ENCODE measurements at places on chromosomes 7 and 10.
A peak's percentile ranks its signal among the peaks of the same experiment; 100 is the strongest.

- DNase-seq, result no peak
Measured at GRCh38 chr10:59173414-59173813, 3.0 kb upstream of the PHYHIPL start.

DNA sequence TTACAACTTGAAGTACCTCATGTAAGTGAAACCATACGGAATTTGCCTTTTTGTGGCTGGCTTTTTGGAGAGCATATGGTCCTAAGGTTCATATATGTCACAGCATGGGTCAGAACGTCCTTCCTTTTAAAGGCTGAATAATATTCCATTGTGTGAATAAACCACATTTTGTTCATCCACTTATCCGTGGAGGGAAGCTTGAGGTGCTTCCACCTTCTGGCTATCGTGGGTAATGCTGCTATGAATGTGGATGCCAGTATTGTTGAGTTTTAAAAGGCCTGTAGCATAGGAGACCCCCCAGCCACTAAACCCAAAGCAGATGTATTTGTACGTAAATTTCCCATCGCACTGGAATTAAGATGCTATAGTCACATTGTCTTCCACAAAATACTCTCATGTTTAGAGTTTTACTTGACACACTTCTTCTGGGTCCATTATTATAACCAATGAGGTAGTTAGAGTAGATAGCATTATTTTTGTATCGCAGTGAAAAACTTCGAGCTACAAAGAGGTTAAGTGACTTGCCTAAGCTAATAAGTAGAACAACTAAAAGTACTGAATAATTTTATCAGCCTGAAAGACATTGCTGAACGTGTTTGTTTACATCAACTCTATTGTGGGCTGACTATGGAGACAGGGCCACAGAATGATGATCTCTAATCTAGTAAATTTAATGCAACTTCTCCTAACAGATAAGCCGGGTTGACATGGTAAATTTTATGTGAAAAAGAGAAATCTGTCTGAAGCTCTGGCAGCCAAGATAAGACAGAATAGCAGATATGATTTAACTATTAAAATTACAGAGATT is 183.0 kb upstream of the CTBP2 start:
- DNase-seq, result no peak

DNA sequence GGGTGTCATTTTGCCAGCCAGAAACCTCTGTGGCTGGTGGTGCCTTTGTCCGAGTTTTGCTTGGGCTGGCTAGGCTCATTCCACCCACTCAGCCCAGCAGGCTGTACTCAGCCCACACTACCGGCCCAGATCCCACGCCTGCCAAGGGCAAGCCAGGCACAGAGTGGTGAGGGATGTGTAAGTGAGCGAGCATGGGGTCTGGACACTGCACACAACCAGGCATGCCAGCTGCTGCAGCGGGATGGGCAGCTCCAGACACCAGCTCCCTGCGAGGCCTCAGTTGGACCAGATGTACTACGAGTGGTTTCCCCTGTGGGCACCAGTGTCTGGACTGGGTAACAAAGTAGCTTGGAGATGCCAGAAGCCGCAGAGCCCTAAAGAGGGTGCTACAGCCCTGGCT is 134.2 kb upstream of the C7orf33 start:
- DNase-seq, result no peak

- DNase-seq, result no peak
Measured at GRCh38 chr7:27693794-27694193, 31.1 kb upstream of the HIBADH start.

DNA sequence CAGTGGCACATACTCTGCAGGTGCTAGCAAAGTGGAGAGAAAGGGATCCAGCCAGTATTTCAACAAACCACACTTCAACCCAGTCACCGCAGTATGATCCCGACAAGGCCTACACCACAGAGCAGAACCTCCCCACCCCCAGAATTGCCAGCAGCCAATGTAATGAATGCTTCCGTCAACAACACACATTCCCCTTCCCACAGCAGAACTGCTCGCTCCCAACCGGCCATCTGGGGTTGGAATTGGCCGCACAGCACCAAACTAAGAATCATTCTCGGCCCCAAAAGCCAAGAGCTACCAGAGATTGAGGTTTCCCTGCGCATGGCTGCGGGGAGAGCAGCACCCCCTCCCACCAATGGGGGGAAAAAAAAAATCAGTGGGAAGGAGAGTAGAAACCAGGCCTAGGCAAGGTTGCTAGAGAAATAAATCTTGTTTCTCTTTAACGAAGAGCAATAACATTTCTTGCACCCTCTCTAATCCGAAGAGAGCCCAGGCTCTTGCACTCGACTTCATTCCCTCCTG is 1.1 kb downstream of the WASL start:
- DNase-seq, result no peak

- no peak for DNase-seq
Measured at GRCh38 chr10:100890673-100891317, 22.0 kb upstream of the SLF2 start.

DNA sequence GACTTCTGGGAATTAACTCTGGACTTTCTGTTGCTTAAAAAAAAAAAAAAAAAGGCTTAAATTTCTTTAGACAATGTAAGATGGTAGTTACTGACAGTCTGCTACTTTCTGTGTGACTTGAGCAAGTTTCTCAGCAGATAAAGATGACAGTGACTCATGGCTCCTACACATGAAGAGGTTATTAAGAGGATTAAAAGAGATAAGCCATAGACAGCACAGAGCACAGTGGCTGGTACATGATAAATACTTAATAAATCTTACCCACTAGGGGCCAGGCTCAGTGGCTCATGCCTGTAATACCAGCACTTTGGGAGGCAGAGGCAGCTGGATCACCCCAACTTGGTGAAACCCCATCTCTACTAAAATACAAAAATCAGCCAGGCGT is 174.8 kb downstream of the JAZF1 start:
- no peak for DNase-seq

- no peak for DNase-seq
Measured at GRCh38 chr7:140667476-140667875, 5.3 kb upstream of the ADCK2 start.

GRCh38 chr7:134105841-134106240 is 21.3 kb upstream of the LRGUK start:
- DNase-seq, result no peak

DNA sequence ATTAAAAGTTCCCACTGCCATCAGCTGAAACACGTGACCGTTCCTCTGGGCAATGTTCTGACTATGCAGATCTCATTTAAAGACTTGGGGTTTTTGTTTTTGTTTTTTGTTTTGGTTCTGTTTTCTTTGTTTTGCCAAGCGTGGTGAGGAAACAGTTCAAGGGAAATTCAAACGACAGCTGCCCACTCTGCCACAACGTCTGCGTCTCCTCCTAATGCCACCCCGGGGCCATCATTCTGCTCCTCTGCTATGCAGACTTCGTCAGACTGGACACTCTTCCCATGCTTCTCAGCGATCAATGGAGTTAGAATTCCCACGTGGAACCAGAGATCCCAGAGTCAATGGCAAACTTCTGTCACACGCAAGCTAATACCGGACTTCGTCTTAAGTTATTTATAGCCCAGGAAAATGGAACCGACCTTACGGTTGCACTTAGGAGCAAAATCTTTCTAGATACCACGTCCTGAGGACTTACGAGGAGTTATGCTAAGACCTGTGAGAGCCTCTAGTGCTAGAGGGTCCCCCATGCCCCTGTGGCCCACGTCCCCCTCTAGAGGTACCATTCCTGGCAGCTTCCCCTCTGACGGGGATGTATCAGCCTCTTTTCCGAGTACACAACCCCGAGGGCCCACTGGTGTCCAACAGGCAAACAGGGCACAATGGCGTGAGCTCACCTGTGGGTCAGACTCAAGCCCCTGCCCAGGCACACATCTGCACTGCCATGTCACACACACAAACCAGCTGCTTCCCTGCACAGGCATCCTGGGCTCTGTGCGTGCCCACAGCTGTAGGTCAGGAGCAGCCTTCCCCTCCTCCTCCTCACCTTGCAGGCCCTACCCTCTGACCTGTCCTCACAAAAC is 24.4 kb downstream of the EBF3 start:
- no peak for DNase-seq

DNA sequence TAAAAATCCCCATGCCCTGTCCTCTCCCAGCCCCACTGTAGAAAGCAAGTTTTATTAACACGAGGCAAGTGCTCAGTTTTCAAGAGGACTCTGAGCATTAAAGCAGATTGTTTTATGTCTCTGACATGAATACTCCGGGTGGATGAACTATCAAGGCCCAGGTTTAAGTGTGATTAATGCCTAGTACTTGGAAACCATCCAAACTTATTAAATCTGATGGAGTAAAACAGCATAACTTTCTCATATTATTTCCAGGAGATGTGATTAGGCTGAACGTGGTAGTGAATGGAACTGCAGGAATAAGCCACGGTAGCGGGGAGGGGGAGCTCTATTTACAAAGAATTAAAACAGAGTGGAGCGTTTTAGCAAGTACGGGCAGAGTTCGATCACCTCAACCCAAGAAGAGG is 144.2 kb upstream of the RNF32 start:
- no peak for DNase-seq

GRCh38 chr10:63365976-63366765 is 99.6 kb downstream of the JMJD1C start:
- DNase-seq, result no peak

GRCh38 chr10:80506189-80506575 is 31.5 kb upstream of the SH2D4B start:
- DNase-seq, result no peak

DNA sequence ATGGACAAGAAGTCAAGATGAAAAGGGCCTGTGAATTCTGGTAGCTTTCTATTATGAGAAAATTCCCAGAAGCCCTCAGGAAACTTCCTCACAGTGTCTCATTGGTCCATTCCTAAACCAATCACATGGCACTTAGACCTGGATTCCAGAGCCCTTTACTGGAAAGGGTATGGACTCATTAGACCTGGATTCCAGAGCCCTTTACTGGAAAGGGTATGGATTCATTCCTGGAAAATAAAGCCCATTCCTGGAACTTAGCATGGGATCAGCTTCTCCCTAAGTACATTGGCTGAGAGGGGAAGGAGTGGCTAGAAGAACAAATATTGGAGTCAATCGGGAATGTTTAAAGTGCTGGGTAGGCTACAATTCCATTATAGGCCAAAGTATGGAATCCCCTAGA is 3.7 kb upstream of the CACUL1 start:
- no peak for DNase-seq

- DNase-seq, result no peak
Measured at GRCh38 chr10:102113261-102113955, 6.8 kb downstream of the LDB1 start.

GRCh38 chr7:80833289-80834268 is 85.3 kb downstream of the SEMA3C start:
- peak; percentile 41 for DNase-seq

- DNase-seq, result no peak
Measured at GRCh38 chr7:37356911-37357636, 91.6 kb downstream of the ELMO1 start.

- DNase-seq, result no peak
Measured at GRCh38 chr7:70926666-70927065, 205.3 kb upstream of the GALNT17 start.

DNA sequence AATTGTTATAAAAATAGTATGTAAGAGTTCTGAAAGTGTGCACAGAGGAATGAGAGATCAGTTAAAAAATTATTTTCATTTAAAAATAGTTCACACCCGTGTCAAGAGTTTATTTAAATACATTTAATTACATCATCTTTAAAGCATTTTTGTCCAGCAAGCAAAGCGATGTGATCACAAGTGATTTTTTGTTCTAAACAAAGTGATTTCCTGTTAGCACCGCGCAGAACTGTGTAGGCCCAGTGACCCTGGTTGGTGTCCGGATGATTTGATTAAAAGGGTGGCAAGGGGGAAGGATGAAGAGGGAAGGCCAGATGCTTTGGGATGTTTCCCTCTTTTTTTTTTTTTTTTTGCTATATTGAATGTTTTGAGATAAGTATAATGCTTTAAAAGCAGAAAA is 227.8 kb upstream of the PITRM1 start:
- DNase-seq, result no peak

GRCh38 chr10:36479073-36479472 is 646.3 kb upstream of the ANKRD30A start:
- DNase-seq, result no peak

DNA sequence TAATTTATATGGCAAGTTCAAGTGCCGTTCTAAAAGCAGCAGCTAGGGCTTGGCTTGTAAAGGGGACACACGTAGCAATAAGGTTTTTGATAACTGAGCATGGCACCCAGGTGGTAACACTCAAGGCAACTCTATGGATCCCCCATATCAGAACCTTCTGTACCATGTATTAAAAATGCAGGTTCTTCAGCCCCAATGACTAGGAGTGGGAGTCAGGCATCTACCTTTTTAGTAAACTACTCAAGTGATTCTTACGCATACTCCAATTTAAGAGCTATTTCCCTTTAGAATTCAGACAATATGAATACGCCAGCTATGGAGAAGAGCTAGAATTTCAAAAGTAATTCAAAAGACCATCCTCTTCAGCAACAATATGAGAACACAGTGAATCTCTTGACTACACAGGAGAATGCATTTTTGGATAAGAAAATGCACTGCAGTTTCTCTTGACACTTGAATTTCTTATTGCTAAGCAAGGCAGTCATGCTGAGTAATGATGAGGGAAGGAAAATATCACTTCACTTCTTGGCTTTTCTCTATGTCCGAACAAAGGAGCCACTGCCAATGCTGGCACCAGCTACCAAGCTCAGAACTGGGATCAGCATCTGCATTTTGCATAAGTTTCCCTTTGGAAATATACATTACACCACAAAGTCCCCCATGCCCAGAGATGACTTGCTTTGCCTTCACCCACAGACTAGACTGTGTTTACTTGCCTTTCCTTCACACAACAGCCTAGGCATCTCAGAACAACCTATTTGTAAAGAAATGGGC is 53.5 kb downstream of the ABLIM1 start:
- no peak for DNase-seq

DNA sequence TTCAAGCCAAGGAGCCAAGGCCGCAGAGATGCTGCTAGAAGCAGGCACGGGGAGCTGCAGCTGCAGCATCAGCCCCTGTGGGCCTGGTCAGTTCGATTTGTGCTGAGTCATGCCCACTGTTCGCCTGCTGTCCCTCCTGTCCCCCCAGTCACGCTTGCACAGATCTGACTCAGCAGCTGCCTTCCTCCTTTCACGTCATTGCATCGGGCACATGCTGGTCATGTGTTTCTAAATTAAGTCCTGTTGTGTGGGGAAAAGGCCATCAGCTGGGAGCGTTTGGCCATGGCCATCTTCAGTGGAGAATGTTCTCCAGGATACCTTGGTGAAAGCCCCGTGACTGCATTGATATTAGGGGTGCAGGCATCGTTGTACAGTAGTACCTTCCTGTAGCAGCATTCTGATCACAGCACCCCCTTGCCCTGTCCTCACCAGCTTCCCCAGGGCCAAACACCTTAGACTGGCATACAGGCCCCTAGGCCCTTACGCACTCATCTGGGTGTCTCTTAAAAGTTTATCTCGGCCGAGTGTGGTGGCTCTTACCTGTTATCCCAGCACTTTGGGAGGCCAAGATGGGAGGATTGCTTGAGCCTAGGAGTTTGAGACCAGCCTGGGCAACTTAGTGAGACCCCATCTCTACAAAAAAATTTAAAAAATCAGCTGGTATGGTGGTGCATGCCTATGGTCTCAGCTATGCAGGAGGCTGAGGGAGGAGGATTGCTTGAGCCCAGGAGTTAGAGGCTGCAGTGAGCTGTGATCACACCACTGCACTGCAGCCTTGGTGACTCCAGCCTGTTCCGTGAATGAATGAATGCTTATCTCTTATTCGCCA is 23.2 kb downstream of the POR start:
- no peak for DNase-seq

GRCh38 chr7:71740174-71740560 is 608.2 kb downstream of the GALNT17 start:
- no peak for DNase-seq

GRCh38 chr10:101745074-101745696 is 30.7 kb downstream of the FGF8 start:
- no peak for DNase-seq

Data from forelimb muscle (tissue), 1 donor.